ENCODE measurements at places on chromosomes 11 and 22. TPM values are rescaled to one million over a fixed set of nuclear protein-coding genes. Genes with fewer than 3 reads are reported as not detected.

GRCh38 chr11:84430661-84431060 is 1144.5 kb upstream of the CCDC90B start:
- no peak overlapping the region for H3K4me3 ChIP-seq
- no peak overlapping the region for H3K27ac ChIP-seq
- no peak for DNase-seq
- peaks cover 6% of the 10 kb centered on the region for H3K27me3 ChIP-seq

The PGA5 gene
- total RNA-seq, result not detected

The TMPRSS4 gene
- total RNA-seq, result not detected

The LRRC74B gene
- not detected for total RNA-seq
